BJ (cell line): ENCODE measurements at places on chromosomes 11 and 22.

DNA sequence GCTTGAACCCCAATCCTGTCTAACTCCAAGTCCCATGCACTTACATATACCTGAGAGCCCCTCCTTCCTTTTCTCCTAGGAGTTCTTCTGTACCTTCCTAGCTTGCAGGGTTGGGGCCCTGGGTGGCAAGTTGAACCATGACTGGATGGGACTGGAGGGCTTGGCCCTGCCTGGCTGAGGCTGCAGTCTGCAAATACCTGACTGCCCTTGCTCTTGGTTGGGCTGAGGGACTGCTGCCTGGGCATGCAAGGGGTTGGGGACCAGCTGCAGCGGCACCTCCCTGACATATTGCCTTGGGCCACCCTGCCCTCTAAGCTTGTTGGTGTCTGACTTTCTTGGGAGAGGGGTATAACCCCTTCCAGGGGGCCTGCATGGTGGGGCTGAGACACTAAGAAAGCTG lies 9.8 kb upstream of the SLC39A13 start:
- DNase-seq, result no peak

GRCh38 chr11:20248871-20249270 lies 88.6 kb upstream of the DBX1 start:
- no peak for DNase-seq

- no peak for DNase-seq
Observed at GRCh38 chr11:16013649-16014275, 342.6 kb downstream of the SOX6 start.

DNA sequence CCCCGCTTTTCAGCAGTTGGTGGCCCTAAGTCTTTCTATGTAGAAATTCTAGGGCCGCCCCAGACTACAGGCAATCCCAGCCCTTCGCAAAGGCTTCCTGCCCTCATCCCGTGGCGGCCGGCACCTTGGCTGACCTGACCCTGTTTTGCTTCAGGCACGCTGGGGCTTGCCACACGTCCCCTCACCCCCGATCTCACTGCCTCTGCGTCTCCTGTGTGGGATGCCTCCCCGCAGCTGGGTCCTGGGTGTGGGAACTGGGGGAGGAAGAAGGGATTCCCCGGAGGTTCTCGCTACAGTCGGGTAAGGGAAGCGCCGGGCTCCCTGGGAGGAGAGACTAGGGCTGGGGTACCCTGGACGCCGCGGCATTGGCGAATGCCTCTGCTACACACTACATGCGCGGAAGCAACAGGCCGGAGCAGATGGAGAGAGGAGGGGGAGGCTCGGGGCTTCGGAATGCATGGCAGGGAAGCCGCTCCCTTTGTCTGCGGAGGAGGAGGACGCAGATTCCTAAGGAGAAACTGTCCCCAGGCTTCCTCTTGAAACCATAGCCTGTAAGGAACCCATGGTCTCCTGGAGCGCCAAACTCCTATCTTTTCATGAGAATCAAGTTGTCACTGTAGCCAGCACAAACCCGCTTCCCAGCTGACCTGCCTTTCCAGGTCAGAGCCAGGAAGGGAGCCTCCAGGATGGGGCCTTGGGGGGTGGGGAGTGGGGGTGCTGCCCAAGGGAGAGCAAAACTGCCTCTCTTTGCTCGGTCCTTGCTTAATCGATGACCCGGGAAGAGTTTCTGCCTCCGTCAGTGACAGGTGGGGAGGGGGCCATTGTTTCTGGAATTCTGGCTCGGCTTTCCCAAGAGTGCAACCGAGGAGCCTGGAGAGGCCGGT lies 1.4 kb downstream of the DTX4 start:
- no peak for DNase-seq

GRCh38 chr11:32438866-32439489 lies 3.6 kb upstream of the WT1 start:
- no peak for DNase-seq

GRCh38 chr11:29159552-29160465 lies 857.0 kb downstream of the KCNA4 start:
- no peak for DNase-seq

DNA sequence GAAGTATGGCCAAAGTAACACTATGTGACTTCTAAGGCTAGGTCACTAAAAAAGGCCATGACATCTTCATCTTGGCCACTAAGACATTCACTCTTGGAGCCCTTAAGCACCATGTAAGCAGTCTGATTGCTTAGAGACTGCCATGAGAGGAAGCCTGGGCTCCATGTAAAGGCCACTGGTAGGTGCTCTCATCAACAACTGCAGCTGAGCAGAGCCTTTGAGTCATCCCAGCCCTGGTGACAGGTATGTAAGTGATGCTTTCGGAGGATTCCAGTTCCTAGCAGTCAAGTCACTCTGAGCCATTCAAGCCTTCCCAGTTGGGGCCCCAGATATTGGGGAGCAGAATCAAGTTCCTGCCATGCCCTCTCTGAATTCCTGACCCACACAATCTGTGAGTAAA lies 26.2 kb downstream of the GAB2 start:
- DNase-seq, result no peak

DNA sequence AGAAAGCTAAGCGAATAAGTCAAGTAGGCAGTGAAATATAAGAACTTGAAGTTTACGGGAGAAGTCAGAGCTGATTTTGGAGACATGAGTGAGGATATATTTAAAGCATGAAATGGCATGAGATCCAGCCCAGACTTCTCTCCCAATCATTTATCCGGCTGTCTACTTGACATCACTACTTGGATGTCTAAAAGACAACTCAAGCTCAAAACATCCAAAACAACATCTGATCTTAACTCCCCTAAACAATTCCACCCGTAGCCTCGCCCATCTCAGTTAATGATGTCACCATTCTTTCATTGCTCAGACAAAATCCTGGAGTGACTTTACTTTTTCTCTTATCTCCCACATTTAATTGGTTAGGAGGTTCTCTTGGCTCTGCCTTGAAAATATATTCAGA lies 44.5 kb downstream of the WEE1 start:
- peak; percentile 85 for DNase-seq

- DNase-seq, result peak; percentile 84
Observed at GRCh38 chr11:17256512-17256911, 20.0 kb upstream of the NUCB2 start.

DNA sequence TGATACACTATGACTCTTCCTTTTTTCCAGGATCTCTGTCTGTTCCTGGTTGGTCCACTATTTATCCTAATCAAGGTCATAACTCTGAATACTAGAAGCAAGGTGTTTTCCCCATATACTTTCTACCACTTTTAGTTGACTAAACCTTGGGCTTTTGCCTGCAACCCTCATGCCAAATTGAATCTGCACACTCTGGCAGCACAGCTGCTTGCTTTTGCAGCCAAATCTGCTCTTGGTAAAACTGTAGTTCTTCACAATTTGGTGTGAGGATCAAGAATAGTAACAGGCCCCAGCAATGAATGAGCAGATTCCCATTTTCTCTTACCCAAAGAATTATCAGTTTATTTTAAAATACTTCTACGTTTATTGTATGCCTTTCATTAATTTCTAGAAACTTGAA lies 586.5 kb upstream of the CNTN5 start:
- DNase-seq, result no peak

- no peak for DNase-seq
Observed at GRCh38 chr11:57801183-57801485, 39.5 kb downstream of the CTNND1 start.

DNA sequence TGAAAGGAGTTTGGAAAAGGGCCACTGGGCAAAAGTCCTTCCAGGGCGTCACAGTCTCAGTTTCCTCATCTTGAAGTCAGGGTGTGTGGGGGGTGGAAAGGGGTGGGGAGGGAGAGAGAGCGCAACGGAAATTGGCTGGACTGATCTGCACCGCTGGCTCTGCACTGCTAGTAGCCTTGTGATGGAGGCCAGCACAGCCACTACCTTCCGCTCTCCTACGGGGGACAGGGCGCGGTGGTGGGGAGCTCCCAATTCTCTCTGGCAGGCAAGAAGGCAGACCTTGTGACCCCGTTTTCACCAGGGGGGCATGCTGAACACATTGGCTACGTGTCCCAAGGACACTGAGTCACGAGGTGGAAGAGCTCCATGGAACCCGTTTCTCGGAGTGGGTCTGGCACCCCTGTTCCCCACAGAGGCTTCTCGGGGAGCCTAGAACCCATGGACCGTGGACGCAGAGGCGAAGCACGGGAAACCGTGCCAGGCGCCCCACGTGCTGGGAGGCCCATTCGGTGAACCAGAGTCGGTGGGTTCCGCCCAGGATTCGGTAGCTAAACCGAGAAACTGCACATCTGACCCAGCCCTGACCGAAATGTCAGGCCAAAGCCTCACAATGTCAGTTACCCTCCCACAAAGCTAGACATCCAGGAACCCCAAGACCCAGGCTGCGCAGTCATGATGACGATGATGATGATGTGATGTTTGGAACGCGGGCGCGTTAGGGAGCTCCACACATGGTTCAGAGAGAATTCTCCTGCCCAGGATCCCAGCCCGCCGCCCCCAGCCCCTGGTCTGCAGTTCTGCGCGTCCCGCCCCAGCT lies 28.3 kb upstream of the WNT11 start:
- no peak for DNase-seq

- no peak for DNase-seq
Observed at GRCh38 chr11:57474803-57475115, 14.4 kb downstream of the RTN4RL2 start.

- DNase-seq, result no peak
Observed at GRCh38 chr22:23939017-23939357, 22.0 kb downstream of the GSTT2B start.

DNA sequence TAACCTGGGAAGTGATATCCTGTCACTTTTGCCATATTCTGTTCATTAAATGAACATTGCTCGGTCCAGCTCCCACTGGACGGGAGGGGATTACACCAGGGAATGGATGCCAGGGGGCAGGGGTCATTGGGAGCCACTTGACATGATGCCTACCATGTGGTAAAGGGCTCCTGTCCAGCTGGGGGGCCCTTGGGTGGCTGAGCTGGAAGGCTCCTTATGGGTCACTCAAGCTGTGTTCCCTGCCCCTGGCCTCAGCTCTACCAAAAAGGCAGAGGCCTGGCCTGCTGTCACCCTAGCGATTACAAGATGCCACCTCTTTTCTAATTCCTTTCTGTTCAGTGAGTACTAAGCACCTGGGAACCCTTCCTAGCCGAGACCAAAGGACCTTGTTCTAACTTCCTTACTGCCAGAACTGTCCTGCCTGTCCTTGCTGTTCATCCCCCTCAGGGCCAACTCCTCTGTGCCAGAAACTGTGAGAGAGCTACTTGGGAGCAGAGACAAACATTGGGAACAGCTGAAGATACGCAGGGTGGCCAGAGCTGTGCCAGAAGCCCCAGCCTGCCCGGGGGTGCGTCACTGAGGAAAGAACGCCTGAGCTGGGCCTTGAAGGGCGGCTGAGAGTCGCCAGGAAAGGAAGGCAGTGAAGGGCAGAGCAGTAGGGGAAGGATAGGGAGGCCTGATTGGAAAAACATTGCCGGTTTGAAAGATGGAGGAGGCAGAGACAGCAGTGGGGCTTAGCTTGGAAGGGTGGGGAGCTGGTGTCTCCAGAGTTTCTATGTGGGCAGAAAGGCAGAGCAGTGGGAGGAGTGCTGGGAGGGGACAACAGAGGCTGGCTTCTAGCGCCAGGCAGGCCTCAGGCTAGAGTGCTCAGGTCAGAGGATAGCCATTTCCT lies 12.7 kb upstream of the UVRAG start:
- DNase-seq, result no peak

GRCh38 chr11:73521621-73522020 lies 76.3 kb downstream of the FAM168A start:
- no peak for DNase-seq

GRCh38 chr11:34502949-34503348 lies 10.6 kb downstream of the ELF5 start:
- DNase-seq, result no peak

DNA sequence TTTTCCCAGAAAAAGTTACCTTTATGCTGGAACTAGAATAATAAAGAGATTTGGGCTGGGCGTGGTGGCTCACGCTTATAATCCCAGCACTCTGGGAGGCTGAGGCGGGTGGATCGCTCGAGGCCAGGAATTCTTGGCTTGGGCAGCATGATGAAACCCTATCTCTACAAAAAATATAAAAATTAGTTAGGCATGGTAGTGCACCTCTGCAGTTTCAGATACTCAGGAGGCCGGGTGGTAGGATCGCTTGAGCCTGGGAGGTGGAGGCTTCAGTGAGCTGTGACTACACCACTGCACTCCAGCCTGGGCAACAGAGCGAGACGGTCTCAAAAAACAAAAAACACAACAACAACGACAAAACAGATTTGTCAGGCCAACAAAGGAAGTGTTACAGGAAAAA lies 119.3 kb upstream of the OR9Q1 start:
- DNase-seq, result no peak

DNA sequence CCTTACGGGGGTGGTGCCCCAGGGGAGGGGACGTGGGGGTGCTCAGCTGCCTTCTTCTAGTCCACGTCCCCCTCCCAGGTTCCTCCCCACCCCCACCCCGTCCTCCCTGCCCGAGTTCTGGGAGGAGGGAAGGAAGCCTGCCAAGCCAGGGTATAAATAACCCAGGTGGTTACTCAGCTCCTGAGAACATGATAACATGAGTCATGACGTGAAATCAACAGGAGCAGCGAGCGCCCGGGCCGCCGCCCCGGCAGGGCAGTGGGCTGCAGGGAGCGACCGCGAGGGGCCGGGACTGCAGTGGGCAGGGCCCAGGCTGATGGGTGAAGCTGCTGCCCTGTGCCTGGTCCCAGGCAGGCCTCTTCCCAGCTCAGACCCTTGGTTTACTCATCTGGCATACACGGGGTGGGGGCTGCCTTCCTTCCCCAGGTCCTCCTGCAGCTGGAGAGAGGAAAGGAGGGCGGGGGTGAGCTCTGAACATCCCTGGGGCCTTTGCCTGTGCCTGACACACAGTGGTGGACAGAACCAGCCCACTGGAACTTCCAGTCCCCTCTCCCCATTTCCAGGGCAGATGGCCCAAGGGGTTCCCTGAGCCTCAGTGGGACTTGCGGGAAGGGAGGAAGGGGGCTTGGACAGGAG lies 8.8 kb upstream of the PDGFB start:
- peak; percentile 25 for DNase-seq

- no peak for DNase-seq
Observed at GRCh38 chr22:19809741-19810140, 44.9 kb downstream of the GNB1L start.

DNA sequence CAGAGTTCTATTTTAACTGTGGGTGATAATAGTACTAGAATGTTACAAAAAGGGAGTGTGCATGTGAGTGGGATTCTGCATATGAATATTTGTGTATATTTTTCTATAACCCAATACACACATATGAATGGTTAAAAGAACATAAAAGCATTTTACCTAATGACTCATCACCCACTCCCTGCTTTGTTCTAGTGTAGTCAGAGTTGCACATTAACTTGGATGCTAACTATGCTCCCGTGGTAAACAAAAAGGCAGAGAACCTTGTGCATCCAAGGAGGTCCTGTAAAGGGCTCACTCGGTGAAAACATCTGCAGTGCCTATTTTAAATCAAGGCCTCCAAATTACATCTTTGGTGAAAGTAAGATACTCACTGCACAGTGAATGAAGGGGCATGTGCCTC lies 1289.4 kb downstream of the LRRC4C start:
- no peak for DNase-seq

GRCh38 chr11:65317025-65317786 lies 2.5 kb downstream of the CDC42EP2 start:
- no peak for DNase-seq
